Caki2 (cell line): ENCODE measurements at places on chromosomes 11 and 22. TPM values are rescaled to one million over a fixed set of nuclear protein-coding genes. Genes with fewer than 3 reads are reported as not detected.

Gene RRM1
- total RNA-seq = 93.1 and 104 TPM in 2 replicates

Gene MRPL17
- total RNA-seq = 118 and 460 TPM in 2 replicates

Gene TIGD3
- 0.23 and 1.5 TPM in 2 replicates for total RNA-seq

Gene TP53AIP1
- not detected in 2 replicates for total RNA-seq

Gene TSPAN32
- not detected in 2 replicates for total RNA-seq

Gene PNPLA3
- total RNA-seq = 0.70 and 1.8 TPM in 2 replicates

Gene MAP6
- not detected in 2 replicates for total RNA-seq
